RWPE2 (cell line): ENCODE measurements at places on chromosomes 5 and 9.

GRCh38 chr9:87270221-87270847 lies 227.3 kb upstream of the DAPK1 start:
- DNase-seq, result no peak
- H3K4me1 ChIP-seq, result no peaks in the 10 kb centered on the region
- no peaks in the 10 kb centered on the region for H3K27me3 ChIP-seq
- no peak overlapping the region for H3K27ac ChIP-seq

DNA sequence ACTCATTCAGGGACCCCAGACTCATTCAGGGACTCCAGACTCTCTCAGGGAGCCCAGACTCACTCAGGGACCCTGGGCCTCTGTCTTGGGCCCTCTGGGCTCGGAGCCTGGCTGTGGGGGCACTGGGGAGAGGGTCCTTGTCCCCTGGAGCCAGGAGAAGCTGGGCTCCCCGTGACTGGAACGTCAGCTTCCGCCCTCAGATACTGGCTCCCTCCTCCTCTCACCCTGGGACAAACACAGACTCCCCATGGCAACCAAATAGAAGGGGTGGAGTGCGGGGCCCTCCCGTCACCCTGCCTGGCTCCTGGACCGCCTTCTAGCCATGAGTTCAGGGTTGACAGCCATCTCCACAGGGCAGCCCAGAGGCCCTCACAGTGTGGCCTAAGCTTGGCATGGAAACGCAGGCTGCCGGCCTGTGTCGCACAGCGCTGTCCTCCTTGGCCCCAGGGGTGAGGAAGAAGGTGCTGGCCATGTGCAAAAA lies 27.6 kb downstream of the ZDHHC11B start:
- H3K4me3 ChIP-seq, result no peak overlapping the region
- no peak for DNase-seq
- H3K27me3 ChIP-seq, result no peaks in the 10 kb centered on the region

- H3K4me1 ChIP-seq, result no peaks in the 10 kb centered on the region
- H3K27ac ChIP-seq, result no peak overlapping the region
- no peaks in the 10 kb centered on the region for H3K36me3 ChIP-seq
- H3K4me3 ChIP-seq, result no peak overlapping the region
Measured at GRCh38 chr9:134922932-134923240, 5.2 kb upstream of the FCN1 start.

GRCh38 chr5:89556215-89556913 lies 673.4 kb upstream of the MEF2C start:
- DNase-seq, result peak; percentile 73
- H3K36me3 ChIP-seq, result no peaks in the 10 kb centered on the region
- peaks cover 12% of the 10 kb centered on the region for H3K4me1 ChIP-seq

DNA sequence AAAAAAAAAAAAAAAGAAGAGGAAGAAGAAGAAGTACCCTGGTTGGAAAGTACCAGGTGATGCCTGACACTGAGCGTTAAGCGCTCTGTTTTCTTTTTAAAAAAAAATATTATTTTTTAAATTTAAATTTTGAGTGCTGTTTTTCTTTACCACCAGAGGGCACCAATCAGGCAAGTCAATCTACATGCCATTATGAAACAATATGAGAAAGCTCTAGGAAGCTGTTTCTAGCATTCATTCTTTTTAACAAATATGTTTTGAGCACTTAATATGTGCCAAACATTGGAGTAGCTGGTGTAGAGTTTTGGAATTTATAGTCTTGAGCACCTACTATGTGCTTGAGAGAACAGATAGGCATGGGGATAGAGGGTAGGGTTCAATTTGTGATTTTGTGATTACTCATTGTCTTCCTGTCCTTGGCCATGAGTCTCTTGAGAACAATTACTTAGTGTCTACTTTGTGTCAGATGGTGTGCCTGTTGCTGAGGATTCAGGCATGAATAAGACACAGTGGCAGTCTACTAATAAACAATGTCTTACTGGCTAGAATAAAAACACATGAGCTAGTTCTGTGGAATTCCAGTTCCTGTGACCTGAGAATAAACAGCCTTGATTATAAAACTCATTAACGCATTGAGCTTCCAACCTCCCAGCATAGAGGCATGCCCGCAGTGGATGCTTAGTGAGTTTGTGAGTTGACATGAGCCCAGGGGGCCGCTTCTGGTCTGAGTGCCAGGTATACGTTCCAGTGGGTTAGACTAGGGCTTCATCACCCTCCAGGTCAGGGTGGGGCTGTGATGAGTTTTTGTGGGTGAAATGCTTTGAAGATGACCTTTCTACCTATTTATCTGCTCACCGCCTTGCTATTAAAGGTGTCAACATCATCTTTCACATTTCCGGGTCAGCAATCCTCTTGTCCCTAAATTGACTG lies 3.0 kb upstream of the UBE2R2 start:
- no peaks in the 10 kb centered on the region; the same call in 1 of the 2 replicates for H3K36me3 ChIP-seq
- no peak for DNase-seq
- peak overlapping the region; percentile 89 for H3K27ac ChIP-seq

GRCh38 chr5:77249475-77249874 lies 39.0 kb downstream of the PDE8B start:
- H3K27me3 ChIP-seq, result peaks cover 21% of the 10 kb centered on the region
- H3K4me3 ChIP-seq, result no peak overlapping the region
- H3K4me1 ChIP-seq, result no peaks in the 10 kb centered on the region
- no peak for DNase-seq

DNA sequence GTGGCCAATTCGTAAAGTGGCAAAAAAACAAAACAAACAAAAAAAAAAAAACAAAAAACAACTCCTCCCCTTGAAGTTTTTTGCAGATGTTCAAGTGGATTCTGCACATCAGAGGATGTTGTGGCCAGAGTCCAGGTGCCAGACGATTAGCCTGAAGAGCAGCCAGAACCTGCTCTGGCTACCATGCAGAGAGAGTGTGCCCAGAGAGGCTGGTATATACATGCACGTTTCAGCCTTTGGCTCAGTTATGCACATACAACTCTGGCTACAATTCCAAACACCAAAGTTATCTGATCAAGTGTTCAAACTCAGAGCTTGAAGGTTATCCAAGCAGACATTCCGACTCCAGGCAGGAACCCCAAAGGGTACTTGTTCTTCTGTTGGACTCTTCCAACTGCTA lies 34.7 kb downstream of the GGTA1 start:
- H3K27ac ChIP-seq, result no peak overlapping the region
- no peaks in the 10 kb centered on the region for H3K36me3 ChIP-seq
- H3K4me3 ChIP-seq, result no peak overlapping the region
- peaks cover 7% of the 10 kb centered on the region for H3K27me3 ChIP-seq
- no peak for DNase-seq

GRCh38 chr5:168578006-168578405 lies 1.2 kb downstream of the PANK3 start:
- peaks cover 48% of the 10 kb centered on the region for H3K36me3 ChIP-seq
- H3K4me3 ChIP-seq, result peak overlapping the region; percentile 68
- DNase-seq, result no peak
- peak overlapping the region; percentile 88 for H3K27ac ChIP-seq
- peaks cover 27% of the 10 kb centered on the region for H3K4me1 ChIP-seq
- no peaks in the 10 kb centered on the region for H3K27me3 ChIP-seq

- H3K4me3 ChIP-seq, result no peak overlapping the region
- no peaks in the 10 kb centered on the region for H3K36me3 ChIP-seq
- H3K4me1 ChIP-seq, result peaks cover 7% of the 10 kb centered on the region
- no peaks in the 10 kb centered on the region for H3K27me3 ChIP-seq
- H3K27ac ChIP-seq, result no peak overlapping the region
- DNase-seq, result no peak
Measured at GRCh38 chr5:159249158-159249557, 13.9 kb upstream of the UBLCP1 start.

GRCh38 chr5:12683249-12683648 lies 779.0 kb upstream of the CTNND2 start:
- no peak overlapping the region for H3K27ac ChIP-seq
- no peak overlapping the region for H3K4me3 ChIP-seq

- no peak overlapping the region for H3K4me3 ChIP-seq
- H3K27me3 ChIP-seq, result no peaks in the 10 kb centered on the region
- peaks cover 24% of the 10 kb centered on the region for H3K4me1 ChIP-seq
Measured at GRCh38 chr5:138536665-138537315, 6.2 kb downstream of the ETF1 start.

DNA sequence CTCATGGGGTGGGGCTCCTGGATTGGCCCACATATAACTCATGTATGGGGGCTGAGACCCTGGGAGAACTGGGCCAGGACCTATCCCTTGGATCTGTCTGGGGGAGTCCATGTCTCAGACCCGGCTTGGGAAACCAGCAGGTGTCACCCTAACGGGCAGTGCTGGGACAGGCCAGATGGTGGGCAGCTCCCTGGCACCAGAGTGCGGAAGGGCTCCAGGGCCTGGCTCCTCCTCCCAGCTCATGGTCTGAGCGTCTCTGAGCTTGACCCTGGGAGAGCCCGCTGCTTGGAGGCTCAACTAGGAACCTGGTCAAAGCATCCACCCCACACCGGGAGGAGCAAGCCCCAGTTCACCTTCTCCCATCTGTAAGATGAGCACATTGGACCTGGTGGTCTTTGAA lies 15.5 kb upstream of the NCS1 start:
- no peaks in the 10 kb centered on the region for H3K27me3 ChIP-seq
- DNase-seq, result no peak
- H3K4me3 ChIP-seq, result no peak overlapping the region
- H3K4me1 ChIP-seq, result no peaks in the 10 kb centered on the region
- no peaks in the 10 kb centered on the region for H3K36me3 ChIP-seq
- no peak overlapping the region for H3K27ac ChIP-seq

- H3K36me3 ChIP-seq, result no peaks in the 10 kb centered on the region
- H3K4me1 ChIP-seq, result no peaks in the 10 kb centered on the region
- peaks cover 2% of the 10 kb centered on the region for H3K27me3 ChIP-seq
- H3K27ac ChIP-seq, result no peak overlapping the region
- H3K4me3 ChIP-seq, result no peak overlapping the region
- DNase-seq, result no peak
Measured at GRCh38 chr9:84583866-84584265, 85.7 kb upstream of the NTRK2 start.

- H3K4me3 ChIP-seq, result peak overlapping the region; percentile 15
- DNase-seq, result no peak
- peaks cover 13% of the 10 kb centered on the region for H3K4me1 ChIP-seq
- no peak overlapping the region for H3K27ac ChIP-seq
- H3K36me3 ChIP-seq, result no peaks in the 10 kb centered on the region
Measured at GRCh38 chr9:137406876-137407589, 15.9 kb downstream of the EXD3 start.

DNA sequence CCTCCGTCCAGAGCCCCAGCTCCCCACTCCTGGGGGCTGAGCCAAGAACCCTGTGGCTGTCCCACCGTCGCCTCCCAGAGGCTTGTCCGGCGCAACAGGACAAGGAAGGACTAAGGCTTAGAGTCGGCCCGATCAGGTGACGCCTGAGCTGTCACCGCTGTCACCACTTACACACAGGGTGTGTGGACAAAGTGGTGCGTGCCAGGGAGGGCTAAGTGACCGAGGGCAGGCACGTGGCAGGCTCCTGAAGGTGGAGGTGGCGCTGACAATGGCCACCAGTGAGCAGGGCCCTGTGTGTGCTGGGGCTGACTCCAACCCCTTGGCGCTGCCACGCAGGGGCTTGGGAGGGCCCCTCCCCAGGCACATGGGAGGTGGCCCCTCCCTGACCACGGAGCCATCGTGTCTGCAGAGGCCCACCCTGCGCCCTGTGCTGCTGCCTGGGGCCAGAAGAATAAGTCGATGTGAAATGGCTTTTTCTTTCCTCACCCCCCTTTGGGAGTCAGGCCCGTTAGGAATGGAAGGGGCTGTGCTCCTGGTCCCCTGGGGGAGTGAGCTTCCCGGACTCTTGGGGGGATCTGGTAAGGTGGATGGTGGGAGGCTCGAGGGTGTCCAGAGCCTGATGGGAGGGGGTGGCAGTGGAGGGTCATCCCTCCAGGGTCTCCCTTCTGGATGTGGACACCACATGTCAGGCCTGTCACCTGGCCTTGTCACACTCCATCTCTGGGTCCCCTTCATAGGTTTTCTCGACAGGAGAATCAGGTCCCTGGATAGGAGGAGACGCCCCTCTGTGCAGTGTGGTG lies 2.6 kb upstream of the GPSM1 start:
- H3K27ac ChIP-seq, result no peak overlapping the region
- H3K36me3 ChIP-seq, result no peaks in the 10 kb centered on the region
- no peak for DNase-seq
- peaks cover 3% of the 10 kb centered on the region for H3K4me1 ChIP-seq
- H3K4me3 ChIP-seq, result no peak overlapping the region
- no peaks in the 10 kb centered on the region for H3K27me3 ChIP-seq

DNA sequence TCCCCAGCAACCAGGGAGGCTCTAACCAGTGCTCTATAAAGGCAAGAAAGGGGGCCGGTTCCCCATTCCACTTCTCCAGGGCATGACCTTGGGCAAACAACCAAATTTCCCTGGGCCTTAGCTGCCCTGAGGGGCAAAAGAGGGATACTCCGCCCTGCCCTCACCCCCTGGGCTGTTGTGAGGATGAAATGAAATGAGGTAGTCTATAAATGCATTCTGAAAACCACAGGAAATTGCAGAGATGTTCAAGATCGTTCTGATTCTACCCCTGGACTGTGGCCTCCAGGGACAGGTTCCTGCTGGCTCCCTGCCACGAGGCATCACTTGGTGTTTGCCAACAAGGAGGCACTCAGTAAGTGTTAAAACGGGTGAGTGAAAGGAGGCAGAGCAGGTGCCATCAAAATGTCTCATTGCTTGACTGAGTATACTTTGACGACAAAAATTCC lies 5.7 kb downstream of the RAPGEF1 start:
- no peak for DNase-seq
- H3K36me3 ChIP-seq, result 0 out of 2 replicates have a peak, but pooled peaks cover 5% of the 10 kb centered on the region
- no peaks in the 10 kb centered on the region for H3K27me3 ChIP-seq
- no peak overlapping the region for H3K4me3 ChIP-seq

DNA sequence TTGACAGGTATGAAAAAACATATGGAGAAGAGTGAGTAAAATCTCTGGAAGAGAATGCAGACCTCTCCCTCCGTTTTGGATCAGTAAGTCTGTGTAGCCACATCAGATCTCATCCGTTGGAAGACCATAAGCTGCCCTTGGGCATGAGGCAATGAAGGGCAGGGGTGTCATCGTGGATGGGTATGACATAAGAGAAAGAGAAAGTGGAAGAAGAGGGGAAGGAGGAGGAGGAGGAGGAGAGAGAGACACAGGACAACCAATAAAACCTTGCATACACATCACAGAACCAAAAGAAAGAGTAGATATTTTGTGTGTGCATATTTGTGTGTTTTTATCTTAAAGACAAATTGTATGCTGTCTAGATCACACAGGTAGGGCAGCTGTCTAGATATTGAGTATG lies 50.7 kb downstream of the PRRC1 start:
- no peaks in the 10 kb centered on the region for H3K4me1 ChIP-seq
- H3K4me3 ChIP-seq, result no peak overlapping the region
- H3K27me3 ChIP-seq, result no peaks in the 10 kb centered on the region
- no peak for DNase-seq
- no peaks in the 10 kb centered on the region for H3K36me3 ChIP-seq
- H3K27ac ChIP-seq, result no peak overlapping the region
